ENCODE measurements at places on chromosomes 2 and 18. TPM values are rescaled to one million over a fixed set of nuclear protein-coding genes. Genes with fewer than 3 reads are reported as not detected.
A peak's percentile ranks its signal among the peaks of the same experiment; 100 is the strongest.

ATP5F1A gene
- 250 TPM for total RNA-seq

PKDCC gene
- 51.7 TPM for total RNA-seq

MROH2A gene
- total RNA-seq = not detected

WDR54 gene
- 20.1 TPM for total RNA-seq

SMAD2 gene
- total RNA-seq = 142 TPM

SLC9A2 gene
- total RNA-seq = 0.20 TPM

DNA sequence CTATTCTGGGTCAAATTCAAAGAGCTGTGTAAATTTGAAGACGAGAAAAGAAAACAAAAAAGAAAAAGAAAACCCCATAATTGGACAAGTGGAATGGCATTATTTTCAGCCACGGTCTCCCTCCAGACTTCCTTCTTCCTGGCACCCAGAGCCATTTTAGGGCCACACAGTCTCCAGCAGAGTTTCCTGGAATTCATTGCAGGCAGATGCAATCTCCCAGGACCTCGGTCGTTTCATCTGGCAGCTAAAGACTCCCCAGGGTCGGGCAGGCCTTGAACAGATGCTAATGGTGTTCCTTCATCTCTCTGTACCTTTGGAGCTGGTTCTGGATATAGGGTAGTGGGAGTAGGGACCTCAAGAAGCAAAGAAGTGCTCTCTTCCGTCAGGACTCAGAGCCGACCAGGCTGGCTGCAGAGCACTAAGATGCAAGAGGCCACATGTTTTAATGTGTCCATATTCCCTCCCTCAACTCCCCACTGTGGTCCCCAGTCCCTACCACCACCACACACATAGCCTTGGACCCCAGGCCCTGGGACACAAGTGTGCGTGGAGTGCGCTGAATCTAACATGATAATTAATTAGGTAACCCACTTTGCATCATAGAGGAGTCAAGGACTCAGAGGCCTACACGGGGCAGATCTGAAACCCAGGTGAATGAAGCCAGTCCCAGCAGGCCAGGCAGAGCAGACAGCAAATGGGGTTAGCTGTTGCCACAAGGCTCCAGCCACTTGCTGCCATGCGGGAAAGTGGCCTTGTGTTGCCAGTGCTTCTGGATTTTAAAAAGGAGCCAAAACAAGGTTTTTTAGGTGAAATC lies 109.3 kb upstream of the ATL2 start:
- H3K36me3 ChIP-seq = no peaks in the 10 kb centered on the region
- peaks cover 33% of the 10 kb centered on the region for H3K4me1 ChIP-seq

GRCh38 chr18:44758861-44759631 lies 78.4 kb downstream of the SETBP1 start:
- H3K4me1 ChIP-seq = peaks cover 11% of the 10 kb centered on the region
- H3K27me3 ChIP-seq = no peaks in the 10 kb centered on the region
- H3K4me3 ChIP-seq = no peak overlapping the region
- H3K36me3 ChIP-seq = no peaks in the 10 kb centered on the region
- H3K27ac ChIP-seq = peak overlapping the region; percentile 91
- DNase-seq = no peak

- no peak overlapping the region for H3K27ac ChIP-seq
- no peaks in the 10 kb centered on the region for H3K27me3 ChIP-seq
- H3K4me1 ChIP-seq = no peaks in the 10 kb centered on the region
- H3K4me3 ChIP-seq = no peak overlapping the region
These were observed 99.2 kb upstream of the VRK2 start for GRCh38 chr2:57947398-57947797.

DNA sequence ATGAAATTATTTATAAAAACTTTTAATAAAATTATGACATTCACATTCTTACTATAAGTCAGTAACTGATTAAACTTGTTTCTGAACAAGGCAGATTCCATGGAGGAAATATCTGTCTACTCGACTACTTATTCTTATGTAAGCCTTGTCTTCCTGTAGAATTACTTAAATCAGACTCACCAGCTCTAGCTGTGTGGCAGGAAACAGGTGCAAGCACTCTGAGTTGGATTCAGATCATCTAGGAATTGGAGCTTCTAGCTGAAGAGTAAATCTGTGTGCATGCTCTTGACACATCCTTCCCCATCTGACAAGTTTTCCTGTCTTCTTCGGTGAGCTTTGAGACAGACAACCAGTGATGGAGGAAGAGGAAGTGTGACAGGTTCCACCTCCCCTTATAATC lies 284.7 kb downstream of the TRIB2 start:
- H3K36me3 ChIP-seq = no peaks in the 10 kb centered on the region
- no peaks in the 10 kb centered on the region for H3K27me3 ChIP-seq
- H3K4me1 ChIP-seq = no peaks in the 10 kb centered on the region
- no peak overlapping the region for H3K27ac ChIP-seq

DNA sequence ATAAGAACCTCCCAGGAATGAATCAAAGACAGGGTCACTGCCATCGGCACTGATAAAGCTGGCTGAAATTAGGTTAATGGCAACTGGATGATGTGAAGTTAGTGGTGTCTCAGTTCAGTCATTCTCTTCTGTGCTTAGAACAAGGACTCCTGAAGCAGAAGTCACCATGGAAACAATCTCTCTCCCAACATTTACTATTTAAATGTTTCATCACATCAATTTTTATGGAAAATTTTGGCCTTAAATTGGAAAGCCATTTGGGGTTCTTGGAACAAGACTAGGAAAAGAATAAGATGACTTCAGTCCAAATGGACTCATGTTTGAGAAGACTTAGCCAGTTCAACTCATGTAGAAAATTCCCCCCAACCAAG lies 15.5 kb upstream of the ARL5A start:
- DNase-seq = no peak
- no peaks in the 10 kb centered on the region for H3K4me1 ChIP-seq
- H3K36me3 ChIP-seq = no peaks in the 10 kb centered on the region
- no peak overlapping the region for H3K4me3 ChIP-seq

DNA sequence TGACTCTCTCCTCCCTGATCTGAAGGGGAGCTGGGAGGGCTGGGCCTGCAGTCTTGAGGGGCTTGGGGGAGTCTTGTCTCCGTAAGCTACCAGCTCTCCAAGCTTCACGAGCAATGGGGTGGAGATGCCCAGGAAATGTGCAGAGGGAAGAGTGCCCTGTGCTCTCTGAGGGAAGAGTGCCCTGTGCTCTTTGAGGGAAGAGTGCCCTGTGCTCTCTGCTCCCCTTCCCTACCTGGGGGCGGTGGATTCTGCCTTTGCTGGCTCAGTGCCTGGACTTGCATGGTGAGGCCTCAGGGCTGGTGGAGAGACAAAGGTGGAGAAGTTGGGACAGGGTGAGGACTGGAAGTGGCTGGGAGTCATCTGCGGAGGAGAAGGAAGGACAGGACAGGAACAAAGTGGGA lies 72.7 kb downstream of the TWIST2 start:
- H3K36me3 ChIP-seq = no peaks in the 10 kb centered on the region
- H3K4me1 ChIP-seq = no peaks in the 10 kb centered on the region
- H3K27me3 ChIP-seq = no peaks in the 10 kb centered on the region
- peak; percentile 47 for DNase-seq
- no peak overlapping the region for H3K4me3 ChIP-seq

GRCh38 chr18:48996901-48997463 lies 46.2 kb upstream of the SMAD7 start:
- no peak overlapping the region for H3K27ac ChIP-seq
- H3K27me3 ChIP-seq = no peaks in the 10 kb centered on the region
- no peaks in the 10 kb centered on the region for H3K36me3 ChIP-seq
- no peak for DNase-seq

- no peak overlapping the region for H3K4me3 ChIP-seq
- H3K36me3 ChIP-seq = no peaks in the 10 kb centered on the region
- no peaks in the 10 kb centered on the region for H3K27me3 ChIP-seq
- no peak for DNase-seq
- H3K27ac ChIP-seq = no peak overlapping the region
These were observed 82.9 kb upstream of the TMEFF2 start for GRCh38 chr2:192277494-192278109.

DNA sequence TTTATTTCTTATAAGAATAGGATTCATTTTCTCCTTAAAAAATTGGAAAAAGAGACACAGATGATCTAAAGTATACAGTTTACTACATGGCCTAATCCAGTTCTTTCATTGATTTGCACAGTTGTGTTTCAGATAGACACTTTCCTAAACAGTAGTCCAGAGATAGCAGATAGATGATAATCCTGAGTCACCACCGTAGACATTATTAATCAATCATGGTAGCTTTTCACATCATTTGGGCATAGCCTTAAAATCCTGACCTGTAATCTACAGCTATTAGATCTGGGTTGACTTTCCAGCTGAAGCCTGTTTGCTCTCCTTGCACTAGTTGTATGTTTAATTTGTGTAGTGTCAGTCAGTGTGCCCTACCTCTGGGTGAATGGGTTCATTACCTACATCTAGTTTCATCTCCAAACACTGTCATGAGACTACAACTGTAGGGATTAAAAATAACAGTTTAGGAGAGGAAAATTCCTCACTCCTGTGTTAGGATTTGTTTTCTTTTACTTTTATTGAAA lies 14.1 kb downstream of the C18orf63 start:
- H3K4me3 ChIP-seq = no peak overlapping the region
- no peaks in the 10 kb centered on the region for H3K36me3 ChIP-seq
- H3K4me1 ChIP-seq = peaks cover under 1% of the 10 kb centered on the region
- no peaks in the 10 kb centered on the region for H3K27me3 ChIP-seq
- no peak for DNase-seq

GRCh38 chr2:125526093-125526492 lies 1129.9 kb upstream of the GYPC start:
- no peak overlapping the region for H3K27ac ChIP-seq
- DNase-seq = no peak
- H3K4me3 ChIP-seq = no peak overlapping the region
- no peaks in the 10 kb centered on the region for H3K27me3 ChIP-seq

DNA sequence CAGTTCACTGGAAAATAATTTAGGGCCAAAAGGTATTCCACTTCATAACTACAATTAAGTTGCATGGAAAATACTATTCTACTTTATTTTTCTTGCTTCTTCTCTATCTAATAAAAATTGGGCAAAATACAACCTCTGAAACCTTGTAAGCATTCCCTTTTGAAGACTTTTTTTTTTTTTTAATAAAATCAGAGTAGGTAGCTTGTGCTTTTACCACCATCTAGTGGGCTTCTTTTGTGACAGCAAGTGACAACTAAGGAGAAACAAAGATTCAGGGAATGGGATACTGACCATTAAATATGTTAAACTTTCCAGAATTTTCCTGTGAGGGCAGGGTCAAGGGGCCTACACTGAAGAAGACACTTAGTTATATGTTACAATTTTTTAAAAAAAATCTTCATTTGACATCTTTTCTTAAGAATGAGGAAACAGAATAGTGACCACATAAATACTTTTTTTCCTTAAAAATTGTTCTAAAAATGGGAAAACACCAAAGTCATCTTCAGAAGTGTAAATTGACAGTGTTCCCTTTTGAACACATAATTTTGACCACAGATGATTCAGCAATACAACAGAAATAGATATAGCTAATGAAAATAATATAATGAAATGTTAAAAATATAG lies 1183.2 kb upstream of the ACVR2A start:
- H3K36me3 ChIP-seq = no peaks in the 10 kb centered on the region
- H3K4me1 ChIP-seq = no peaks in the 10 kb centered on the region
- no peak overlapping the region for H3K4me3 ChIP-seq
- no peak for DNase-seq
- no peaks in the 10 kb centered on the region for H3K27me3 ChIP-seq
- no peak overlapping the region for H3K27ac ChIP-seq

DNA sequence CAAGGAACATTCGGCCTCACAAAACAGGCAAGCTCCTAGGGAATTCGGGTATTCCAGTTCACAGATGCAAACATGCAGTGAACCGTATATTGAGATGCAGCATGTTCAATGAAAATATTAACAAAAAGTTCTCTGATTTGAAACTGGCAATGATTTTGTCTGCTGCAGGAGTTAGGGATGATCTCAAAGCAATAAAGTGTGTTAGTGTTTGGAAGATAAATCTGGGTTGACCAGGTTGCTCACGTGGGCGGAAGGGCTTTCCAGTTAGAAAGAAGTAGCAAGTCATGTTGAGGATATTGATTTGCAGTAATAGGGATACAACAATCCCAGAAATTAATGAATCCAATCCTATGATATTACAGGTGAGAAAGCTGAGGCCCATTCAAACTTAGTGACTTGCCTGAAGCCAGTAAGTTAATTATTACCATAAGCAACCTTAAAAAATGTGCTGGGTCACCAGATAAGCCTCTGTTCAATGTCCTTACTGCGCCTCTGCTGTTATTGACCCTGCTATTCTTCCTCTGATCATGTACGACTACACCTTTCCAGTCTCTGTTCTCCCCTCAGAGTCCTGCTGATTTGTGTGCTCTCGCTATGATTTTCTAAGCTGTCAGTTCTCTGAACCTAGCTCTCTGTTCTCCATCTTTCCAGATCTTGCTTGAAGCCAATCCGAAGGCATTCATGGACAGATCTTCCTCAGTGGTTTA lies 370.8 kb downstream of the DSEL start:
- H3K4me3 ChIP-seq = no peak overlapping the region
- H3K27me3 ChIP-seq = no peaks in the 10 kb centered on the region
- H3K27ac ChIP-seq = no peak overlapping the region
- DNase-seq = no peak
- H3K4me1 ChIP-seq = no peaks in the 10 kb centered on the region

DNA sequence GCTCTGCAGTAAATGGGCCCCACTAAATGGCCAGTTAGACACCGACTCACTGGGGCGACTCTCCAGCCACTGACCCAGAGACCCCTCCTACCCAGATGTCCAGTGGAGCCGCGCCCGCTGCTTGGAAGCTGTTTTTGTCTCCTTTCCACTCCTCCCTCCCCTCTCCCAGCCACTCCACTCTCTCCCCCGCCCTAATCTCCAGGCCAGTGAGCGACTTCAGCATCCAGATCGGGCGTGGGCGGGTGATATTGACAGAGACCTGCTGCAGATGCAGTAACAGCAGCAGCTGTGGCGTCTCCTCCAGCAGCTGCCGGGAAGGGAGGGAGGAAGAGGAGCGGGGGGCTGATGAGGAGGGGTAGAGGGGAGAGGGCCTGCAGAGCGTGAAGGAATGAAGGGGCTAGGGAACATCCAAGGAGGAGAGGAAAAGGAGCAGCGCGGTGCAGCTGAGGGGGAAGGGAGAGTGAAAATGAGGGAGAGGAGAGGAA lies at the start of gene SCN7A:
Gene SCN7A, minus strand, starts transcription at position 110 of the 485 bp plus-strand sequence. CDS start 16,553 bp downstream, outside the sequence.
- peak within 1 kb of the TSS; percentile 10 for H3K4me3 ChIP-seq
- H3K27me3 ChIP-seq = no peaks in the 10 kb centered on the region
- DNase-seq = peak; percentile 69
- H3K27ac ChIP-seq = no peak within 1 kb of the TSS
- no peaks in the 10 kb centered on the region for H3K4me1 ChIP-seq

- DNase-seq = peak; percentile 69
- peaks cover 48% of the 10 kb centered on the region for H3K4me1 ChIP-seq
- H3K27ac ChIP-seq = no peak overlapping the region
- no peak overlapping the region for H3K4me3 ChIP-seq
- H3K36me3 ChIP-seq = no peaks in the 10 kb centered on the region
- H3K27me3 ChIP-seq = no peaks in the 10 kb centered on the region
These were observed 20.4 kb upstream of the GPR17 start for GRCh38 chr2:127625572-127625951.

GRCh38 chr2:43402002-43402401 lies 175.6 kb upstream of the ZFP36L2 start:
- H3K27ac ChIP-seq = no peak overlapping the region
- H3K27me3 ChIP-seq = no peaks in the 10 kb centered on the region
- peaks cover 4% of the 10 kb centered on the region for H3K4me1 ChIP-seq
- no peaks in the 10 kb centered on the region for H3K36me3 ChIP-seq
- no peak overlapping the region for H3K4me3 ChIP-seq

- no peaks in the 10 kb centered on the region for H3K27me3 ChIP-seq
- no peaks in the 10 kb centered on the region for H3K36me3 ChIP-seq
- H3K27ac ChIP-seq = no peak overlapping the region
- no peaks in the 10 kb centered on the region for H3K4me1 ChIP-seq
These were observed 7.1 kb upstream of the FIGLA start for GRCh38 chr2:70797506-70797905.

GRCh38 chr2:126935774-126936173 lies 37.1 kb downstream of the TEX51 start:
- H3K36me3 ChIP-seq = no peaks in the 10 kb centered on the region
- no peak for DNase-seq
- no peaks in the 10 kb centered on the region for H3K27me3 ChIP-seq
- no peak overlapping the region for H3K27ac ChIP-seq
- H3K4me1 ChIP-seq = no peaks in the 10 kb centered on the region
- H3K4me3 ChIP-seq = no peak overlapping the region

Measured in spleen (tissue), 13 donors.